Right ventricle myocardium superior (tissue), 1 donor: ENCODE measurements at places on chromosomes 7 and 10. TPM values are rescaled to one million over a fixed set of nuclear protein-coding genes. Genes with fewer than 3 reads are reported as not detected.

GRCh38 chr10:79149662-79150443, 81.1 kb downstream of the ZMIZ1 start:
- DNase-seq = peak; percentile 93

LOXL4 gene
- 0.51 TPM for total RNA-seq

- no peak for DNase-seq
Measured at GRCh38 chr10:24299578-24300260, 90.8 kb downstream of the KIAA1217 start.

- DNase-seq = peak; percentile 47
Measured at GRCh38 chr10:78964952-78965633, 103.7 kb upstream of the ZMIZ1 start.

- no peak for DNase-seq
Measured at GRCh38 chr7:105857009-105857952, 19.1 kb downstream of the ATXN7L1 start.

DNA sequence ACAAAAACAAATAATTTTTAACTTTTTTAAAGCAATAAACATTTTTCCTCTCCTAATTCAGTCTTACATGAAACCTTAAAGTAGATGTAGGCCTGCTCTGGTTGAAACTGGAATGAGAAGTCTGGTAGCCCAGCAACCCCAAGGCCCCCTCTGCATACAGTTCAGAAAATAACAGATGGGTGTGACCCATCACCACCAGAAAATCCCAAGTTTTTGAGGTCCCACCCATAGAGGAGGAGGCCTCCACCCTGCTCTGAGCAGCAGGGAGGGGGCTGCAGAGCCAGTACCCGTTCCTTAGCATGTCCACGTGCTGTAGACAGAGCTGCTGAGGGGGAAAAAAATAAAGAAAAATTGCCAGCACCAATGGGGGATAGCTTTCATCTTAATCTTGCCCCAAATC, 122.7 kb downstream of the WNT2 start:
- no peak for DNase-seq

DNA sequence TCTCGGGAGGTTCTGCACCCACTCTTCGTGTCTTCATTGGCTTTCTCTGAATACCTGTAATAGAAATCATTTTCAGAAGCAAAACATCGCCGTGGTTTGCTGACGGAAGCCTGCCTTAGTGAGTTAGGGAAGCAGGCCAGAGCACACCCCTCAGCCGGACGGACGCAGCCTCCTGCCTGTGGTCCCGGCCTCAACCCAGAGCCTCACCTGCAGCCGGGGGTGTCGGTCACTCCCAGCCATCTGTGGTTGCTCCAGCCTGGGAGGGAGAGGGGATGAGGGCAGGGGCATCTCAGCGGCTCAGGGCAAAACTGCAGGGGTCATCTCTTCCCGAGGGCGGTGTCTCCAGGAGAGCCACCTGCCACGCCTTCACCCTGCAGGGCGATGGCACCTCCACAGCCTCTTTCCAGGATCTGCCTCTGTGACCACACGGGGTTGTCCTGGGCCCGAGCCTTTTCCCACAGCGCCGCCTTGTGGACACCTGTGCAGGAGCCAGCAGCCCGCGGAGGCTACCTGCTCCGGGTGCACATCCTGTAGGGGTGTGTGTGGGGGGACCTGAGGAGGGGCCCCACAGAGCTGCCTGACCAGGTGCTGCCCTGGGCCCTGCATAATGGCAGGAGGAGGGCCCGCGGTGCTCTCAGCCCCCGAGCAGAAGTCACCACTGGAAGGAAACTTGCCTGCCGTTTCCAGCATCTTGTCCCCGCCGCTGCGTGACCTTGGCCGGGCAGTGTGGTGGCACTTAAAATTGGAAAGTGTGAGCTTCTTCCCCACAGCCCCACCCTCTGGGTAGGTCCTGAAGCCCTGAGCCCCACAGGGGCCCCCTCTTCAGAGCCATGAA, 21.6 kb upstream of the AP5Z1 start:
- DNase-seq = peak; percentile 87

GRCh38 chr10:124008681-124009080, 84.7 kb downstream of the CHST15 start:
- no peak for DNase-seq
